ENCODE measurements at places on chromosomes 4 and X. TPM values are rescaled to one million over a fixed set of nuclear protein-coding genes. Genes with fewer than 3 reads are reported as not detected.

The HPRT1 gene
- 23.0 TPM for total RNA-seq

The SETD7 gene
- 80.8 TPM for total RNA-seq

The PI4K2B gene
- 21.0 TPM for total RNA-seq

The SPANXC gene
- total RNA-seq, result not detected

The SMIM10 gene
- 10.0 TPM for total RNA-seq

The PCSK1N gene
- total RNA-seq, result 0.17 TPM

Measured in fibroblast of lung (primary cell).